ENCODE measurements at places on chromosomes 13 and 19.

GRCh38 chr13:105087945-105088344 is 1447.5 kb downstream of the EFNB2 start:
- no peak for DNase-seq

DNA sequence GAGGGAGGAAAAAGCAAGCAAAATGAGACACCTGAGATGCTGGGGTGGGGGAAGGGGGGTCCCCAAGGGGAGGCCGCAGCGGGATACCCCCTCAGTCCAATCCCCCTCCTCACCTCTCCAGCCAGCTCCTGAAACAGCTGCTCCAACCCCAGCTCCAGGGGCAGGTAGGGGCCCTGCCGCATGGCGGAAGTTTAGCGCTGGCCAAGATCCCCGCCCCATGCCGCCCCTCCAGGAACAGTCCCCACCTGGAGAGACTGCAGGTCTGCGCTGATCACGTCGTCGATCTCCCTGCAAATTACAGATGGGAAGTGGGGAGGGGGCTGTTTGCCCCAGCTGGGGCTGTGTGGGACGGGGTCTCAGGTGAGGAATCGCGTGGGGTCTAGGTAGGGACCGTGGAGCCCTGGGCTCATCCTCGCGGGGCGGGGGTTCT is 9.0 kb downstream of the CAPN12 start:
- no peak for DNase-seq

GRCh38 chr19:37362733-37363132 is 8.2 kb upstream of the ZNF527 start:
- DNase-seq: no peak

DNA sequence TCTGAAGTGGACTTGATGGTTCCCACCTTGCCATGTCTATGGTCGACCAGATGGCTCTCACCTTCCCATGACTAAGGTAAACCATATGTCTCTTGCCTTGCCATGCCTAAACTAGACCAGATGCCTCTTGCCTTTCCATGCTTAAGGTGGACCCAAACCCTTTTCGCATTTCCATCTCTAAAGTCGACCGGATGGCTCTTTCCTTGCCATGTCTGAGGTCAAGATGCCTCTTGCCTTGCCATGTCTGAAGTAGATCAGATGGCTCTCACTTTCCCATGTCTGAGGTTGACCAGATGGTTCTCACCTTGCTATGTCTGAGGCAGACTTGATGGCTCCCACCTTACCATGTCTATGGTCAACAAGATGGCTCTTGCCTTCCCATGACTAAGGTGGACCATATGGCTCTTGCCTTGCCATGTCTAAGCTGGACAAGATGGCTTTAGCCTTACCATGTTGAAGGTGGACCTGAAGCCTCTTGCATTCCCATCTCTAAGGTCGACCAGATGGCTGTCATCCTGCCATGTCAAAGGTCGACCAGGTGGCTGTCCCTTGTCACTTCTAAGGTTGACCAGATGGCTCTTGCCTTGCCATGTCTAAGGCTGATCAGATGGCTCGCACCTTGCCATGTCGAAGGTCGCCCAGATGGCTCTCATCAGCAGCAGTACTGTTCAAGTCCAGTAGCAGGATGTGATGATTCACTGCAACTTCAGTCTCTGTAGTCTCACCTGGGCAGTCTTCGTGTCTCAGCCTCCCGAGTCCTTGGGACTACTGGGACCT is 1439.4 kb downstream of the UQCRFS1 start:
- no peak for DNase-seq

DNA sequence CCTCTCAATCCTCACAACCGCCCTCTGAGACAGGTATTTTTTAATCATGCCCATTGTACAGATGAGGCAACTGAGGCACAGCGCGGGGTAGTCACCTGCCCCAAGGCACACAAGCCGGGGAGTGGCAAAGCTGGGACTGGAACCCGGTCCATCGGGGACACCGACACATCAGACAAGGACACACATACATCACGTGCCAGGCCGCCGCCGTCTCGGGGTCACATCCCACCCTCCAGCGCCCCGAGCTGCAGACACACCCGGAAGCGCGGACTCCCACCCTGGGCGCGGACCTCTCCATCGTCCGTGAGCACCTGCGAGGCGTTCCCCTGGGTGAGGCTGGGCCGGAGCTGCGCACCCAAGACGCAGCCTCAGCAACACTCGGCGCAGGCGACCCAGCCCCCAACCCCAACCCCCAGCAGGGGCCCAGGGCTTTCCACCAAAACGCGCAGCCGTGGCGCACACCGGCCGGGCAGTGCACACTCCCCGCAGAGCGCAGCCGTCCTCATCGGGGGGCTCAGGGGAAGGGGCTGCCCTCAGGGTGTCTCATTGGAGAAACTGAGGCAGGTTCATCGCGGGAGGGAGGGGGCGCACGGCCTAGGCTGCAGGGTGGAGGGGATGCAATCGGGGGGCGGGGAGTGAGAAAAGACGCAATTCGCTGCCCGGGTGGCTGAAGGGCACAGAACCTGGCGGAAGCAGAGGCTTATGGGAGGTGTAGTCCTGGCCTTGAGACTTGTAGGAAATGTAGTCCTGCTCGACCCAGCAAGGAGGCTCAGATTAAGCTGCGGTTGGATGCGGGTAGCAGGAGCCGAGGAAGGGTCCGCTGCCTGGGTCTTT is 1.9 kb upstream of the LMTK3 start:
- DNase-seq: peak; percentile 43

DNA sequence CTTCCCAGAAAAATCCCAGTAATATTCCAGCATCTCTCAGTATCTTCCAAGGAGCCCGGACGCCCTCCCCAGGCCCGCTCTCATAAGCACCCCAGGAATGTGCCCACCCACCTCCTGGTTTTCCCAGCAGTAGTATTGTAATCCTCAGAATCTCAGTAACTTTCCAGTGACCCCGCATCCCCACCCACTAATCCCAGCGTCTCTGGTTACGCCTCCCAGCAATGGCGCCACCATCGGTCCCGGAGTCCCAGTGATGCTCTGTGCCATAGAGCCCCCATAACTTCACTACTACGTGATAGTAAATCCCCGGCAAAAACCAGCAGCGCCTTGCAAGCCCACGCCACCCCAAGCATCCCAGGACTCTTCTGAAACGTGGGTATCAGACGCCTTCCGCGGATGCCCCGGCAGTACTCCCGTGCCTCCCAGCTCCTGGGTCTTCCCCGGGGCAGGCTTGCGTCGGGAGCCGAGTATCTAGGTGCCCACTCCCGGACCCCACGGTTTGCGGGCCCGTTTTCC is 928 bp upstream of the PNPLA6 start:
- DNase-seq: no peak

GRCh38 chr13:100898431-100898830 is 223.8 kb upstream of the TMTC4 start:
- no peak for DNase-seq

- no peak for DNase-seq
Measured at GRCh38 chr13:20035130-20035529, 76.6 kb downstream of the ZMYM2 start.

DNA sequence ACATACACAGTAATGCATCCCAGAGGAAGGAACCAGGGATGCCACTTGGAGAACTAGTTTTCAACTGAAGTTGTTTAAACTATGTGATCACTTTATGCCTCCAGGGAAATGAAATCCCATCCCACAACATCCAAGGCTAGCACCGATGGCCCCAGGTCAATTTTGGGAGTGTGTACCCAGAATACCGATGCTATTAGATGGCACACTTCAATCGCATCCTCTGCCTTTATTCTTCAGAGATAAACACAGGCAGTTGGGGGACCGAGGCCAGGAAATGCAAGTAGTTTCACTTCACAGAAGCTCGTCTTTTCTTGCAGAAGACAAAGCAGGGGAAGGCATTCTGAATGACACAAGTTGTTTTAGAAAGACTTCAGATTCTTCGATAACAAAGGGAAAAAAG is 13.8 kb downstream of the STK24 start:
- DNase-seq: no peak

DNA sequence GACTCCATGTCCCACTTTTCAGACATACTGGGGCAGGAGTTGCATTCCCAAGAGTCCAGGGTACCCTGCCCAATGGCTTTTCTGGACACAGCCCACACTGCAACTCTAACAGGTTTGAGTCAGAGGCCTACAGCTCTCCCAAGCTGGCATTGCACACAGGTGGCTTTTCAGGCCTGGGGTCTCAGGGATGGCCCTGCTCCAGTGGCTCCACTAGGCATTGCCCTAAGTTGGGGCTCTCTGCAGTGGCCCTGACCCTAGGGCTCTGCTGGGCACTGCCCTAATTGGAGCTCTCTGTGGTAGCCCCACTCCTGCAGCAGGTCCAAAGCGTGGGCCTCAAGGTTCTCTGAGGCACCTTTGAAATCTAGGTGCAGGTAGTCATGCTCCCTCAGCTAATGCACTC is 408.8 kb downstream of the SUCLA2 start:
- DNase-seq: no peak

Data from activated CD4-positive, CD25-positive, alpha-beta regulatory T cell (primary cell).